ENCODE measurements at places on chromosomes 6 and 20. TPM values are rescaled to one million over a fixed set of nuclear protein-coding genes. Genes with fewer than 3 reads are reported as not detected.

RAD21L1 gene
- not detected for total RNA-seq

MYLIP gene
- total RNA-seq, result 12.2 TPM

DNA sequence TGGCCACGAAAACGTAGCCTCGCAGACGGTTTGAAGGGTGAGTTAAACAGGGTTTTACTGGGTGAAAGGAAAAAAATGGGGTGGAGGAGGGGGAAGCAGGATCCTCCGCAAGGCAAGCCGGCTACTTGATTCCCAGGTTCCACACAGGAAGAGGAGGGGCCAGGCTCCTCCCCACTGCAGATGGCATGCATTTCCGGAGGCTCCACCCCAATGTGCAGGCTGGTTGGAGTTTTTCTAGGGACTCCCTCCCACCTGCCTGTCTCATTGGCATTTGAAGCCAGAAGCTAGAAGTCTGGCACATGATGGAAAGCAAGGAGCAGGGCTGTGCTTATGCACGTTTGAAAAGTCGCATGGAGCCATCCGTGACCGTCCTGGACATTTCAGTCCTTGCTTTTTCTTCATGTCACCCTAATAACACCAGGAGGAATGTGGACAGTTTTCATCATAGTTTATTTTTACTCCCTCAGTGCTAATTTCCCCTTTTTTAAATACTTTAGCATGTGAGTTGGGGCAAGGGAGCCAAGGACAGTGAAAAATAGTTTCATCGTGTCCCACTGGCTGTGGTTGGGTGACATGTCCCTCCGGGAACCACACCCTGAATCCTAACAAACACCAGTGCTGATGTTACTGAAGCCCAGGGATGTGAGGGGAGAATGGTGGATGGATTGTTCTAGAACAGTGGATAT lies 100.1 kb upstream of the INSM1 start:
- no peak for DNase-seq

GRCh38 chr20:834151-834746 lies 734 bp downstream of the FAM110A start:
- DNase-seq, result no peak

- peak; percentile 54 for DNase-seq
Observed at GRCh38 chr20:64083378-64083803, 807 bp downstream of the LKAAEAR1 start.

HNF4A gene
- not detected for total RNA-seq
